Hindlimb muscle (tissue), 1 donor: ENCODE measurements at places on chromosomes 1 and 21. TPM values are rescaled to one million over a fixed set of nuclear protein-coding genes. Genes with fewer than 3 reads are reported as not detected.

Gene KLHL21
- 45.8 TPM for polyA plus RNA-seq

Gene HRNR
- polyA plus RNA-seq = 0.09 TPM

Gene PTP4A2
- 205 TPM for polyA plus RNA-seq

Gene PACC1
- polyA plus RNA-seq = 6.5 TPM

Gene HLX
- 17.0 TPM for polyA plus RNA-seq

Gene RORC
- 11.8 TPM for polyA plus RNA-seq

GRCh38 chr1:60573121-60573520 lies 499.6 kb upstream of the C1orf87 start:
- DNase-seq = no peak

DNA sequence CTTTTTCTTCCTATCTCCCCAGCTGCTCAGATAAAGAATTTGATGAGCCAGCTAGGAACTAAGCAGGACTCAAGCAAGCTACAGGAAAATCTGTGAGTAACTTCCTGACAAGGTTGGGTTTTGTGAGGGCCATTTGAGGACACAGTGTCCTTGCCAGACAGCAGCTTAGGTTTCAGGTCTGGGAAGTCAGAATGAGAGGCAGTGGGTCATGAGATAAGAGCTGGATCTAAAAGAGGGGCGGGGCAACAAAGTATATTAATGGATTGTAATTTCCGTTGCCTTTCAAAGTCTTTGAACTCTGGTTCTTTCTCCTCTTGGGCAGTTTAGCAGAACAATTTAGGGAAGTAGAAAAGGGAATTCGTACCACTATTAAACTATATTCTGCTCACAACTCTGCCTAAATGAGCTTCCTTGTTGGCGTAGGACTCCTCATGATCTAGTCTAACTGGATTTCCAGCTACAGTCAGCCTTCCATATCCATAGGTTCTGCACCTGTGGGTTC lies 16.6 kb downstream of the STX12 start:
- DNase-seq = no peak

- no peak for DNase-seq
These were observed 11.9 kb downstream of the CDK18 start for GRCh38 chr1:205516362-205516761.

DNA sequence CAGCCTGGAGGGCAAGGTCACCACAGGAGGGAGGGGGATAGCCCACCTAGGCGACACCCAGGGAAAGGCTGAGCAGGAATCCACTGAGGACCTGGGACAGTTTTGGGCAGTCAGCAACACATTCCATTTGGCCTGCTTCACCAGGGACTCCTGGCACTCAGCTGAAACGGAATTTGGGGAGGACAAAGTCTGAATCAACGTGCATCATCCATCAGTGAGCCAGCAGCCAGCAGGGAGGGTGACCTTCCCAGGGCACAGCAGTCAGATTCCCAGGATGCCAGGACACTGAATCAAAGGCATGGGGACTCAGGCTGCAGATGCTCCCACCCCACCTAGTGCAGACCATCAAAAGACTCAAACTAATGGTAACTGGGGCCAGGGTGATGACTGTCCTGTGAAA lies 4.6 kb downstream of the SH3BP5L start:
- no peak for DNase-seq

- no peak for DNase-seq
These were observed 228.7 kb upstream of the CAMK1G start for GRCh38 chr1:209354840-209355165.

DNA sequence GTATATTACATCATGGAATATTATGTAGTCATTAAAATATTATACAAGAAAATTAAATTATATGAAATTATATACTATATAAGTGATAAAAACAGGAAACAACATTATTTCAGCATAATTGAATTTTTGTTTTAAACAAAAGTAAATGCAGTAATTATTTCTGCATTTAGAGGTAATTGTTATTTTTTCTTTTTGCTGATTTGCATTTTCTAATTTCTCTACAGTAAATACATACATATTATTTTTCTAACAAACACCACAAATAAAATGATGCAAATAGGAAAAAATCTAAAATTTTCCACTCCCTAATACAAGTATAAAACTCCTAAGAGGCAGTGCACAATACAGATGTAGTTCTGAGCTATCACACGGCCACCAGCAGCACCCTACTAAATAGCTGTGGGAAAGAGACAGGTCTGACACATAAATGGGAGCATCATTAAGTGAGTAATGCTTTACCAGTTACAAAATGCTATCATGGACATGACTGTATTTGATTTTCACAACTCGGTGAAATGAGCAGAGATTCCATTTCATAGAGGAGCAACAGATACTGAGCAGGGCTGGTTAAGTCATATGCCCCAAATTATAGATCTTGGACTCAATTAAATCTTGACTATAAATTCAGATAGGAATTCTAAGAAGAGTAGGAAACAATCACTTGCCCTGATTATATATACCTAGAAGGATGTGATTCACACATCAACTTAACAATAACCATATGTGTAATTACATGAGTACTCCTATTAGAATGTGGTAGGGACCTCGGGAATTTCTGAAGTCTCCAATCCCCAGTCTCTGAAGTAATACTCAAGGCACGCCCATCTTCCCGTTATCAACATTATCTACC lies 49.0 kb downstream of the NRIP1 start:
- DNase-seq = no peak

GRCh38 chr21:45329261-45330074 lies 41.8 kb upstream of the POFUT2 start:
- DNase-seq = no peak

- DNase-seq = no peak
These were observed 124.0 kb downstream of the SYT2 start for GRCh38 chr1:202586018-202586821.
